ENCODE measurements at places on chromosomes 1 and 21.

GRCh38 chr1:10665930-10666850 lies 130.3 kb downstream of the CASZ1 start:
- DNase-seq = no peak

DNA sequence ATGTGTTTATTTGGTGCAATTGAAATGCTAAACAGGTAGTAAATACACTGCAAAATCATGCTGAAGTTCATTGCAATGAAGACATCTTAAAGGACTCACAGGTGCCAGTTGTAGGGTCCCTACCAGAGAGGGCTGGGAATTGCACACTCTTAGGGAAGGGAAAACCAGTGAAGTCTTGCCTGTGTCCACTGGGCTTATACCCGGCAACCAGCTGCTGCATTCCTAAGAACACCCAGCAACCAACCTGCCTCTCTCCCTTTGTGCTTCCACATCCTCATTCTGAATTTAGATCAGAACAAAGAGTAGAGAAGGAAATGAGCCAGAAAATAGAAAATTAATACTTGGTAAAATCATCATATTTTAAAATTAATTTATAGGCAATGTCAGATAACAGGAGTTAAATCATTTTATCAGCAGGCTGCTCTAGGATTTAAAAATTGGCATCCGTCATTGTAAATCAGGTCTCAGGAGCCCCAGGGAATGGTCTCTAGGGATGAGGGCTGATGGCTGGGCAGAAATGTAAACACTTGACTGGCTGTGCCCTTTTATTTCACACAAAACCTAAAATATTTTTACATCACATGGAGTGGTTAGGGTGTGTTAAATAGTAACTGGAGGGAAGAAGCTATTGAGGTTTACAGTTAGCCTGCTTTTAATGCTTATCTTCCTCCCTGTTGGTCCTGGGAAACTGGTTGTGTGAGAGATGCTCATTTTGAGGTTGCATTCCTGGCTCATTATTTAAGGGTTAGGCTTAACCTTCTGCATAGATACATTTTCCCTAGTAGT lies 31.3 kb downstream of the PTGFRN start:
- no peak for DNase-seq

DNA sequence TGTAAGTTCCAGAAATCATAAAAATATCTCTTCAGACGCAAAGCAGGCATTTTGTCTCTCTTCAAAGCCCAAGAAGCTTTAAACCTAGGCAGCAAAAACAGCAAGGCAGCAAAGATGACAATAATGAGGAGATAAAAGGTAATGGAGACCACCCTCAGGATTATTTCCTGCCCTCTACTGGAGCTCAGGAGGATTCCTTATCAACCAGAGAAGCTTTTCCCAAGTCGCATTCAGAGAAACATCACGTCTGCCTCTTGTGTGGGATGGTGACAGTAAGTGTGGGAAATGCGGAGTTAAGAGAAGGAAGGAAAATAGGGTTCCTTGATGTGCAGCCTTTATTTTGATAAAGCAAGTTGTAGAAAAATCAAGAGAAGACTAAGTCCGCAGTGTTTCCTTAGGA lies 365.8 kb downstream of the RGS7 start:
- DNase-seq = no peak

DNA sequence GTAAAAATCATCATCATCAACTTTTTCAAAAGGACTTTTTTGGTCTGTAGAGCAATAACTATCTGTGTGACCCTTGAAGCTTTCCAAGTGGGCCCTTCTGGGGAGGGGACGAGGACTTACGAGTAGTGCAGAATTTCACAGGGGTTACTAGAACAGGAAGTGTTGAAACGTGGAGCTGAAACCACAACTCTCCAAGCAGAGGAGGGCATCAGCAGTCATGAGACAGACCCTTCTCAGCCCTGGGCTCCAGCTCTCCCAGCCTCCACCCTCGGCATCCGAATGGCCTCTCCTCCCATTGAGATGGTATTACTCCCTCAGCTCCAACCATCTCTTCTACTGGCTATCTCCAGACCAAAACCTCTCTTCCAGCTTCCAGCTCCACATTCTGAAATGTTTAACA lies 3.6 kb downstream of the FAM89A start:
- no peak for DNase-seq

- no peak for DNase-seq
These were observed 82.7 kb downstream of the KAZN start for GRCh38 chr1:14681182-14681581.

- no peak for DNase-seq
These were observed 651 bp upstream of the GABRD start for GRCh38 chr1:2018217-2019171.

- no peak for DNase-seq
These were observed 1.3 kb downstream of the TMEM167B start for GRCh38 chr1:109091839-109092193.

GRCh38 chr1:183363972-183364371 lies 54.2 kb downstream of the NMNAT2 start:
- DNase-seq = no peak

- peak; percentile 84 for DNase-seq
These were observed at the start of gene MFSD2A for GRCh38 chr1:39954870-39955546. Gene MFSD2A, plus strand, starts transcription at chr1:39955145. Its CDS starts 148 bp downstream, at chr1:39955293.

DNA sequence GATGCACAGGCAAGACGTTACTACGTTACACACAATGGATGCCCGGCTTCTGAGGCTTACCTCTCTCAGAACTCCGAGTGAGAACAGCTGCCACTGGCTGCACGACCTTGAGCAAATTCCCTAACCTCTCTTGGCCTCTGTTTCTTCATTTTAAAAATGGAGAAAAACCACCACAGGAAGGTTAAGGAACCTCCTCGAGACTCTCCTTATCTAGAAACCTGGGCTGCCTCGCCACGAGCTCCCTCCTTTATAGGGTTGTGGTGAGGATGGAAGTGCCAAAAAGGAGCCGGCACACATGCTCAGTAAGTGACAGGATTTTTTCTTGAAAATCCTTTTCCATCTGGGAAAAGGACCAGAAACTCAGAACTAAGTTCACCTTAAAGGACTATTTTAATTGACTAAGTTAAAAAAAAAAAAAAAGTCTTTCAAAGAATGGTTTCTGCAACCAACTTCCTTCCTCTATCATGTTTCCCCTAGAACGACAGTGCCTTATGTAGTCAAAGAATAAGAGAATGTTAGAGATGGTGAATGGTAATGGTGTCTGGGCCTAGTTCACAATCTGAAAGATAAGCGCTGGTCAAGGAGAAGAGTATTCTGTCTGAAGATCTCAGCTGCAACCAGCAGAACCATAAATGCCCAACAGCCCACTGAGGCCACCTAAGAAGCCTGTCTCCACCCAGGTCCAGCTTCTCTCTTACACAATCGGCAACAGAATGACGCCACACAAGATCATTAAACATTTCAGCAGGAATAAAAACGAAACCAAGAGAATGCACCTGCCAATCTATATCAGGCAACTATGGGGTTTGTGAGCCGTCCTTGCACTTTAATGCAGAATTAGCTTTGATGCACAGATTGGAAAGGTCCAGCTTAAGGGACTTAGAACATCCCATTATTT lies 64.9 kb downstream of the SLC45A1 start:
- no peak for DNase-seq

- no peak for DNase-seq
These were observed 1.4 kb downstream of the SLC22A15 start for GRCh38 chr1:115977499-115978258.

GRCh38 chr1:97163591-97164275 lies 442.1 kb downstream of the PTBP2 start:
- DNase-seq = no peak

- no peak for DNase-seq
These were observed 16.2 kb upstream of the WDR26 start for GRCh38 chr1:224450561-224451350.

- no peak for DNase-seq
These were observed 272.3 kb downstream of the NEGR1 start for GRCh38 chr1:72010094-72010431.

DNA sequence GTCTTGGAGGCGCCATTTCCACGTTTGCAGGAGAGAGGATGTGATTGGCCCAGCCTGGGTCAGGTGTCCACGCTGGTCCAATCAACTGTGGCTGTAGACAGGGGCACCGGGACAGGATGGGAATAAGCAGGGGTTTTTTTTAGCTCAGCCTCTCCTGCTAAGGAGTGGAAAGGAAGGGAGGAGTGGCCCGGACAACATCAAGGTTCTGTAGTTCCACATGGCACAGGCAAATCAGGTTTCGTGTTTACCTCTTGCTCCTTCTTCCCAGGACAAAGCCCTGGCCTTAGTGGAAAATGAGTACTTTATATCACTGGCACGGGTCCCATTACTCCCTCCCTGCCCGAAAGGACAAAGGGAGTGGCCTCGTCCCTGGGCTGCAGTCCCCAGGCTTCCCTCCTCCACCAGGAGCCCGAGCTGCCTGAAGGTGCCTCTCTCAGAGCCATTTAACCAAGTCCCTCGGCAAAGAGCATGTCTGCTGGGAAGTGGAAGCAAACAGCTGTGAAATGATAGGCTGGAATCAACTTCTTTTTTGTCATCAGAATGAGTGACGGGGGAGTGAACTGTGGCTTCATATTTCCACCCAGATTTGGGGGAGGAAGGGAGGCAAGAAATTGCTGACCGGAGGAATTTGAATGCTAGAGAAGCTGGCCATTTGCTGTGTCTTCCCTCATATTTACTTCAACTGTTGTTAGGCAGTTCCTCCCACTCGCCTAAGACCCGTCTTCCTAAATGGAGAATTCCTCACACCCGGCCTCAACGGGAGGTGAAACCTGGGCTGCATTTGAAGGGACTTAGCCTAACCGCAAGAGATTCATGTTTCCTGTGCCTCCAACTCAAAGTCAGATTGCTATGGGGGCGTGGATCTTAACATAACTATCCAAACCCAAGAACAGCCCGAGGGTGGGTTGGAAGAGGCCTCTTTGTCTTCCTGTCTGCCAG lies 84.9 kb upstream of the SLC44A3 start:
- DNase-seq = no peak

DNA sequence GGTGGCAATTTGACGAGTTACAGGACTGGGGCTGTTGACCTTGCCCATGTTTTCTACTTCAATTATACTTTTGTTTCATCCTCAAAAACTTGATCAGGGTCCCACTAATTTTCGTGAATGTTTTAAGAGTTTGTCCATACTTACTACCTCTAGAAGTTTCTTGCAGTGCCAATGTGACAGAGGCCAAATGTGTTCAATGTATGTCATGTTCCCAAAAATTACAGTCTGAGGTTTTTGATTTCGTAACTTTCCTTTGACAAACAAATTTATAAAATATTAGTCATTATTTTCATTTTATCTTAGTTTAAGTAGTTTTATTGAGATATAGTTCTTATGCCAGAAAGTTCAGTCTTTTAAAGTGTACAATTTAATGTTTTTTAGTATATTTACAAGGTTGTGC lies 15.3 kb downstream of the VPS13D start:
- DNase-seq = no peak

DNA sequence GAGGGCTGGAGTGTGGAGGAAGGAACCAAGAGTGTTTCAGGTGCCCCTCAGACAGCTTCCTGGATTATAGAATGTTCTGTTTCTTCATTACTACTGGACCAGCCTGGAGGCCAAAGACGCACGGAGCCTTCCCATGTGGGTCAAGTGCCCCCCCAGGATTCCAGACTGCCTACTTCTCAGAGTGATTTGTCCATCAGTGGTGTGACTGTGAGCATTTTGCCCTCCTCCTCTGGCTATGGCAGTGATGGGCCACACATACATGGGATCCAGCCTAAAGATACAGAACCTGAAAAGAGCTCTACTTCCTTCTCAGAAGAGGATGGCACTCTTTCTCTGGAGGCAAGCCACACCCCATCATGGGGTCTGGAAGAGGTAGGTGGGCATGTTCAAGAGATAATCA lies 64.9 kb downstream of the MACF1 start:
- DNase-seq = no peak

DNA sequence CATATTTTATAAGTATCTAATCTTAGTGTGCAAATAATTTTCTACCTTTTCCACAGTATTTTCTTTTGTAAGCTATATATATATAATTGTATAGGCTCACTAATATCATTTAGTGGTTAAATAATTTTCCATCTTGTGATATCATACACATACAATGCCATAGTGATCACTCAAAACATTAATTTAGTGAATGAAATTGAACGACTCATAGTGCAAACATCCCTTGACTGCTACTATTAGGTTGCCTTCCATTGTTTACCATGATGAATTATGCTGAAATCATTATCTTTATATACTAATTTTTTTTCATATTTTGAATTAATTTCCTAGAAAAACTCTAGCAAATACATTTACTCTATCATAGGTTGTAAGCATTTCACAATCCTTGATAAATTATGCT lies 127.1 kb downstream of the PCNX2 start:
- no peak for DNase-seq

GRCh38 chr1:236795035-236795756 lies at the start of gene MTR:
Gene MTR, plus strand, starts transcription at chr1:236795292. Its CDS starts 412 bp downstream, at chr1:236795704.
- peak; percentile 88 for DNase-seq

GRCh38 chr1:169550294-169550693 lies 36.0 kb downstream of the F5 start:
- DNase-seq = no peak

GRCh38 chr1:3660704-3661103 lies 8.4 kb downstream of the TP73 start:
- DNase-seq = no peak

DNA sequence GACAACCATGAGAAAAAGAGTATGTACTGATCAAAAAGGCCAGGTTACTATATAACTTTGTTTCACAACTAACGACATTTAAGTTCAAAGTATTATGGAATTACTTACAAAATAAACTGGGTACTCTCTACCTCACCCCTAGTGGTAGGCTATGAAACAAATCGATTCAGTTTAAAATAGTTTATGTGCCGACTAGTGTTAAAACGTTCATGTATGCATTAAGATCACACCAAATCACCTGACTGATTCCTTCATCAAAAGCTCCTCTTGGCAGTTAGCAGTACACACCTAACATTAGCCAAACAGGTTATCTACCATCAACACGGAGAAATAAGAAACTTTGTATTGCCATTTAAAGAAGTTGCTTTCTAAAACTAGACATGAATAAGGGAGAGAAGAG lies 137.1 kb downstream of the AKT3 start:
- no peak for DNase-seq

GRCh38 chr1:115225993-115226685 lies 111.9 kb downstream of the NGF start:
- no peak for DNase-seq

DNA sequence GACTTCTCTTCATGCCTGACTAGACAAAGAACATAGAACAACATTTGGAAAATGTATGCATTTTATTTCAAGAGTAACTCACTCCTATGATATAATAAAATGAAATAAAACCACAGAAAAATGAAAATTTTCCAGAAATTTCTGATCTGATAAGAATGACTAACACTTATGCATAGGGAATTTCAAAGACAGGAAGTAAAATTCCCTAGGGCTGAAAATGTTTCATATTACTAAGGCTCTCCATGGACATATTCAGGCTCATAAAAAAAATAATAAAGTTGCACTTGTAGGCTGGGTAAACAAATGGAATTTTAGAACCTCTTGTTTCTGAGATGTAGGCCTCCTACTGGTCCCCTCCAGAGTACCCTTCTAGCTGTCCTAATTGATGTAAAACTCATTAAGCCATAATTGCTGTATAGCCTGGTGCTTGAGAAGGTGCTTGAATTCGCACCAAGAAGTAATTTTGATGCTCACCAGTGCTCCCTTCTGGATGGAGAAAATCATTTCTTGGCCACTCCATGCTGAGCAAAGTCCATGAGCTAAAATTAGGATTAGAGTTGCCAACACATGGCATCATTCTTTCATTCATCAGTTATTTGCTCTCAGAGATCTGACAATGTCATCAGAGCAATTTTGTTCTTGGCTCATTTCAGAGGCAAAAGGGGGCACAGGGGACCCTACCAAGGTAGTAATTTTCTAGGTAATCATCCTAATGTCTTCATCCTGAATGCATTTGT lies 641.0 kb upstream of the CAMK1G start:
- no peak for DNase-seq

All from stimulated activated CD8-positive, alpha-beta memory T cell treated with anti-CD3 and anti-CD28 coated beads, Interleukin-12 subunit alpha, Interleukin-12 subunit beta, amount 100 ng/mL, for 4 hours (primary cell).